ENCODE measurements at places on chromosomes 16 and 17.

GRCh38 chr17:35674552-35674951, 56.9 kb upstream of the RASL10B start:
- DNase-seq = no peak

DNA sequence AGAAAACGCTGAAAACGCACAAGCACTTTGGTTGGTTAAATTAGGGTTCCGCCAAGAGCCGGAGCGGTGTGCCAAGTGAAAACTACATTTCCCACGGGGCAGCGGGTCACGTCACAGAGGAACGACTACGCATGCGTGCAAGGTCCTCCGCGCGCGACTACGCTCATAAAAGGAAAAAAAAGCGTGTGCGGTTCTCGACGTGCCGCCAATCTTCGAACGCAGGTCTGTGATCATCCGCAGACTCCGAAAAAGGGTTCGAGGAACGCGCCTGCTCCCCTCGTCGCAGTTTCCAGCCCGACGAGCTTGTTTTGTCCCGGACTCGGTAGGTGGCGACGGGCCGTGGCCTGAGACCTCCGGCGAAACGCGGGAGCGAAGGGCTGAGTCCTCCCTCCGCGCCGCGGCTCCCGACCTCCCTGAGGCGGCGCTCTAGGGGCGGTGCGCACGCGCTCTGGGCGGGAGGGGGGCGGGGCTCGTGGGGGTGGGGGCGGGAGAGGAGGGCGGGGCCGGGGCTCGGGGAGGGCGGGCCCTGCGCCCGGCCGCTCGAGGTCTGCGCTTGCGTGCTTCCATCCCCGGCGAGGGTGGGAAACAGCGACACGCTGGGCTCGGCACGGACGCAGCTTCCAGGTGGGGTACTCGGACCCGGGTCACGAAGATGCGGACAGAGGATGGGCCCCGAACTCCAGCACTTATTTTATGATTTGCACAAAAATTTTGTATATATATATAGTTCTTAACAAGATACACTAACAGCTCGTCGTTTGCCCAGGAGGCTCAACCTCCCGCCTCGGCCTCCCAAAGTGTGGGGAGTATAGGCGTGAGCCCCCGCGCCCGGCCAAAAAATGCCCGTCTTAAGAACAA, at the start of gene SGF29:
SGF29 (plus strand) TSS at position 145 of the 858 bp plus-strand sequence. CDS start 27,150 bp downstream, outside the sequence.
- peak; percentile 89 for DNase-seq

GRCh38 chr16:617855-618254, 12.9 kb upstream of the WFIKKN1 start:
- DNase-seq = no peak

DNA sequence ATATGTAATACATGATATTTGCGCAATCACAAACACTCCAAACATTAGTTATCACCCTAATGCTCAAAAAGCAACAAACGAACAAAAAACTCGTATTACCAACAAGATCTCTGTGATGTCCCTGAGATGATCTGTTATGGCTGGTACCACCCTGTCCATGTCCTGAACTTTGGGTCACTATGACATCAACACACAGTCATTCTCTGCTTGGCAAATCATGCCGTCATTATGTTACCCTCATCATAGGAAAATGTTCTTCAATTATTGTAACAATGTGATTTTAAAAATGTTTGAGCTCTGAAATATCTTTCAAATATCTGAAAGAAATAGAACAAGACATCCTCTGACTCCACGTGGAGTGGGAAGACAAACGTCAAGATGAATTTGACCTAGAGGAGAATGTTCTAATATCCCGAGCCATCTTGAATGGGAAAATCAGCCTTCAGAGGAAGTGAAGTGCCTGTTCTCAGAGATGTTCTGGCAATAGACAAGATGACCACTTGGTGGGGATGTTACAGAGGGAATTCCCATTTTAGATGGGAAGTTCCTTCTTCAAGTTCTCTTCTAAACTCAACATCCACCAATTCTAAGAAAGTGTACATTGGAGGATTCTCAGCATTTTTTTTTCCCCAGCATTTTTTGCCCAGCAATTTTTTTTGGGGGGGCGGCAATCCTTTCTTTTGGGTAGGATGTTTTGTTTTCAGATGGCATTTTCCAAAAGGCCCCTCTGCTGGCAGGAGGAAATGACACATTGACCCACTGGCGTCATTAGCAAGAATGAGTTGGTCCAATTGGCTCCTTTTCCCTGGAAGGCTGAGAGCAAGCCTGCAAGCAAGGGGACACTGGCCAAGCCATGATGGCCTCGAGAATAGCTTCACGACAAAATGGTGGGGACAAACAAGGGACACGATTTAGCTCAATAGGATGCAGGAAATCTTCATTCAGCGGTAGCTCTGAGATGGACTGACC, 3.7 kb upstream of the HSD17B2 start:
- peak; percentile 36 for DNase-seq

DNA sequence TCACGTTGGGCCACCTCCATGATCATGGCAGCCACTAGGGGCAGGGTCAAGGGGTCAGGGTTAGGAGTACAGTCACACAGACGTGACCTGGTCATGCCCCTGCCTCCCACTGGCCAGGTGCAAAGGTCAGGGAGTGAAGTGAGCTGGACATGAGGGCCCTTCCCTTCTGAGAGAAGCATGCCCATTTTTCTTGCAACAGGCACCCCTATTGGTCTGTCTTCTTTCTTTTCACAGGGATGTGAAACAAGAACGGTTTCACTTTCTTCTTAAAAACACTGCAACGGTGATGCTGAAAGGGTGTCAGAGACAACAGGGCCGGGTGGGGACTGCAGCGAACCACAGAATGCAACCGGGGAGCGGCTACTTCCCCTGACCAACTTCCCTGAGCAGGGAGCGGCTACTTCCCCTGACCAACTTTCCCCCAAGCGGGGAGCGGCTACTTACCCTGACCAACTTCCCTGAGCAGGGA, 52.1 kb upstream of the DOC2B start:
- no peak for DNase-seq

- DNase-seq = no peak
Observed at GRCh38 chr17:33987162-33987561, 267.9 kb upstream of the CCL2 start.

DNA sequence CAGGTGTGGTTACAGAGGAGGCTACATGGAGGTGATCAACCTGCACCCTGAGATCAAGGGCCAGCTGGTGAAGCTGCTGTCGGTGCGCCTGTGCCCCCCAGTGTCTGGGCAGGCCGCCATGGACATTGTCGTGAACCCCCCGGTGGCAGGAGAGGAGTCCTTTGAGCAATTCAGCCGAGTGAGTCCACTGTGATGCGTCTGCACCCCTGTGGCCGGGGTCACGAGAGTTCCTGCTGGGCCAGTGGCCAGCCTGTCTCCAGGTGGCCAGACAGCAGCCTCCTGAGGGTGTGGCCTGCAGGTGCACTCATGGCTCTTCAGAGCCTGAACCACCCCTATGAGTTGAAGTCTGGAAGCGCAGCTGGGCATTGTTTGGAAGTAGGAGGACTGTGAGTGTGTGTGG, 38.1 kb downstream of the GPT2 start:
- no peak for DNase-seq

- DNase-seq = no peak
Observed at GRCh38 chr17:7196651-7197401, 17.7 kb upstream of the ASGR1 start.

DNA sequence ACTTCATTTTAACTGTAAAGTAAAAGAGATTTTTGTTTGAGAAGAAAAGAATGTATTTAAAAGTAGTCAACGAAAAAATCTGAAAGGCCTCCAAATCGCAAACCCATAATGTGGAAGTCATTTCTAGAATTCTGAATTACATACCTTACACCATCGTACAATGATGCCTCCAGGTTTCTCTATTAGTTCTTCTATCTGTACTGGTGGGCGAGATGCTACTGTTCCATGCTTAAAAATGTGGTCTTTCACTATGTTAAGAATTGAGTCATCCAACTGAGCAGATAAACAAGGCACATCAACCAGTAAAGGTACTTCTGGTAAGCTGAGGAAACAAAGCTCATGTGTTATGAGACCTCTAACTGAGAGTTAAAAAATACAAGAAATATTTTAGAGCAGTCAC, 28.5 kb downstream of the CRLF3 start:
- no peak for DNase-seq

- no peak for DNase-seq
Observed at GRCh38 chr17:35616536-35616935, 29.4 kb downstream of the AP2B1 start.

- no peak for DNase-seq
Observed at GRCh38 chr17:43540821-43541674, 5.1 kb downstream of the ETV4 start.

DNA sequence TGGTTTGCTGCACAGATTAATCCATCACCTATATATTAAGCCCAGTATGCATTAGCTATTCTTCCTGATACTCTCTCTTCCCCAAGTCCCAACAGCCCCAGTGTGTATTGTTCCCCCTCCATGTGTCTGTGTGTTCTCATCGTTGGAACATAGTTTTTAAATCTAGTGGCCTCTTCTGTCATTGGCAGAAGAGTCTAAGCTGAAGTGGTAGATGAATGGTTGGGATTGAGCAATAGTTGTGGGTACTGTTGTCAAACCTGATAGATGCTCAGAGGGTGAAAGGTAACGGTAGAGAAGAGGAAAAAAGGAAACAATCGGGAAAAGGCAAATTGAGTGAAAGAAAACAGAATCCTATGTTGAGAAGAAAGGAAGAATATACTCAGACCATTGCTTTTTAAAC, 29.9 kb downstream of the MAP3K3 start:
- DNase-seq = no peak

- DNase-seq = no peak
Observed at GRCh38 chr17:69711541-69711940, 297.0 kb downstream of the MAP2K6 start.

DNA sequence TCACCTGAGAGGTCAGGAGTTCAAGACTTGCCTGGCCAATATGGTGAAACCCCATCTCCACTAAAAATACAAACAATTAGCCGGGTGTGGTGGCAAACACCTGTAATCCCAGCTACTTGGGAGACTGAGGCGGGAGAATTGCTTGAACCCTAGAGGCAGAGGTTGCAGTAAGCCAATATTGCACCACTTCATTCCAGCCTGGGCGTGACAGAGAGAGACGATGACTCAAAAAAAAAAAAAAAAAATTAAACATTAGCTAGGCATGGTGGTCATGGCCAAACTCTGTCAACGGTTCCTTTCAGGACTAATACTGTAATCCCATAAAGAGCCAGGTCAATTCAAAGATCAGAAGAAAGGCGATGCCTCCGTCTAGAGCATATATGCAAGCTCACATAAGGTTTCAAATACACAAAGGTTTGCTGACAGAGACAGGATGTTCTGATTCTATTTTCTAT, 2.4 kb downstream of the RNF157 start:
- DNase-seq = no peak

- no peak for DNase-seq
Observed at GRCh38 chr16:54248863-54249710, 37.5 kb downstream of the IRX3 start.

DNA sequence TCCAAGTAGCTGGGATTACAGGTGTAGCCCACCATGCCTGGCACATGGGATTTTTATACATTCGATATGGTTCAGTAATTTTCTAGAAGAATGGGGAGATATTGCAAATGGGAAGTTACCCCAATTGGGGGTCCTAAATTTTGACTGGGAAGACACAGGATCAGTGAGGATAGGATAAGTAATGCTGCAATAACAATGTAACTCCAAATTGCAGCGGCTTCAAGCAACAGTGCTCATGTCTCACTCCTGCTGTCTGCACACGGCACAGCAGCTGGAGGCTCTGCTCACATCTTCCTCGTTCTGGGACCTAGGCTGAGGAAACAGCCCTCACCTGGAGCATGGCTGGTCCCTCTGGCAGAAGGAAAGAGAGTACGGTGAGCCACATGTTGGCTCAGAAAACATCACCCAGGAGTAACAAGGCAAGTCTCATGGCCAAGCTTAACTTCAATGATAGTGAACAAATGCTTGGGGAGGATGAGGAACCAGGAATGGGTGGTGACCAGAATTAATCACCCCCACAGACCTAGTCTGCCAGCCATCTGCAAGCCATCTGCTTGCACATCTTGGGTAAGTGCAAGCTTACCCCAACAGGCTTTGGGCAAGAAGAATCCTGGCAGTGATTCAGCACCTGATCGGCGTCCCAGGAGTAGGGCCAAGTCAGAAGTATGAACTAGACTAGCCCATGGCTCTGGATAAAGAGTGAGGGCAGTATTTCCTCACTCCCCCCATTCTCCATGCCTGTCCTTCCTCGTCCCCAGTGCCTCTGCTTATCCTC, 229.2 kb downstream of the COPRS start:
- DNase-seq = no peak

- no peak for DNase-seq
Observed at GRCh38 chr17:4170639-4171280, 27.8 kb downstream of the CYB5D2 start.

DNA sequence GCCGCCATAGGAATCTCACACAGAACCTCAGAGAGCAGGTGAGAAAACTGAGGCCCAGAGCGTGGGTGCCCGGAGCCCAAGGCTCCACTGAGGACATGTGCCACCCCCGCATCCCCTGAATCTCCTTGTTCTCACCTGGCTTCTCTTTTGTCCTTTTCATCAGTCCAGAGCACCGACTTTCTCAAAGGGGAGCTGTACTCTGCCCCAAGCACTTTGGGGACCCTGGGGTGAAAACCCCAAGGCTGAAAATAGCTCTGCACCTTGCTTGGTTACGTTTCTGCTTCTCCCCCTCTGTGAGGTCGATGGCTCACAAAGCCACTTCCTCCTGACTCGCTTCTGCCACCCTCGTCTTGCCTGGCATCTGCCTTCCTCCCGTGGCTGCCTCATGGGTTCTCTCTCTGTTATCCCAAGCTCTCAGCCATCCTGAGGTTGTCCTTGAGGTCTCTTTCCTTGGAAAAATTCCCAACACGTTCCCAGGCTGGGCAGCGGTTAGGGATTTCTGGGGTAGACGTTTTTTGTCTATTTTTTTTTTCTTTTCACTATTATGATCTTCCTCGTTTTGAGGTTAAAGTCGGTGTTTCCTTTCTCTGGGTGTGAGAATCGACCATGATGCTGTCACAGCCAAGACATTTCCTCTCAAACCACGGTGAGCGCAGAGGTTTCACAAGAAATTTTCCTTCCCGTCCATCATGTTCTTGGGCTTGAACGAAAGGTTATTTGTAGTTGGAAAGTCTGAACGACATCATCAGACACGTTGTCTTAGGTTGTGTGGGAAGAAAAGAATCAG, 37.2 kb downstream of the IRF8 start:
- no peak for DNase-seq

DNA sequence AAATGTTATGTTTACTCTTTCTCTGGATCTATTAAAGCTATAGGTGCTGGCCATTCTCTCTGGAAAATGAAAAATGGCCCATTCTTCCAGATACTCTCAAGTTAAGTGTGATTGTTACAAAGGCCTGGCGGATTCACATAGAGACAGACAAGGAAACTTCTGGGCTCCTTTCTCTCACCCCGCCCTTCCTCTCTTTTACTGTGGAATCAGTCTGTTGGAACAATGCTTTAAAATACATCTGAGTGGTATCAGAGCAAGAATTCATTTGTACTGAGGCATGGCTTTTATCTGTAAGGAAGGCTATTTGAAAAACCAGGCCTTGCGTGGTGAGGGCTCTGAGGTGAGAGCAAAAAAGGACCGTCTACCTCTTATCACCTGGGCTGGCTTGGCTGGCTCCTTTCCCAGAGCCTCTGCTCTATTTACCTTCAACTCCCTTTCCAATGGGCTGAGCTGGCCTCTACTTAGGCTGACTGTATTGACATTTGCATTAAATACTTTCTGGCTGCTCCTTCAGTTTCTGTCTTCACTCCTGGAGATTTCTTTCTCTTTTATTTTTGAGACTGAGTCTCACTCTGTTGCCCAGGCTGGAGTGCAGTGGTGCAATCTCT, 274.0 kb downstream of the PHKB start:
- peak; percentile 59 for DNase-seq

GRCh38 chr16:53100131-53100748, 45.4 kb downstream of the CHD9 start:
- DNase-seq = no peak
